ENCODE measurements at places on chromosomes 7 and 10.
A peak's percentile ranks its signal among the peaks of the same experiment; 100 is the strongest.

- DNase-seq: no peak
Observed at GRCh38 chr7:92034116-92034515, 93.5 kb downstream of the AKAP9 start.

GRCh38 chr10:48880016-48880705 is 59.5 kb downstream of the LRRC18 start:
- no peak for DNase-seq

DNA sequence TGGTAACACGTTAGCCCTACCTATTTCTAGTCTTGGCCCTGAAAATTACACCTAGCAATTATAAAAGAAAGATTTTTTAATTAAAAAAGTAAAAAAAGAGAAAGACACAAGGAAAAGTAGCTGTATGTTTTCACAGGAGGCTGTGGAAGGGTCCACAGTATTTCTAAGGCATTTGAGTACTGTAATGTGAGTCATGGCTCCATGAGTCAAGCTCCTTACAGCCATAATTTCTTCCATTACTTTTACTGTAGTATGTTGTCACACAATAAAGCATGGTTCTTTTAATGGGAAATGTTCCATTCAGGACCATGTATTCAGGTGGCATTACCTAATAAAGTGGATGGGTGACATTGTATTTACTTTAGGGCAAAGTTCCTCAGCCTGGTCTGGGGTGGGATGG is 113.4 kb downstream of the GPR37 start:
- no peak for DNase-seq

DNA sequence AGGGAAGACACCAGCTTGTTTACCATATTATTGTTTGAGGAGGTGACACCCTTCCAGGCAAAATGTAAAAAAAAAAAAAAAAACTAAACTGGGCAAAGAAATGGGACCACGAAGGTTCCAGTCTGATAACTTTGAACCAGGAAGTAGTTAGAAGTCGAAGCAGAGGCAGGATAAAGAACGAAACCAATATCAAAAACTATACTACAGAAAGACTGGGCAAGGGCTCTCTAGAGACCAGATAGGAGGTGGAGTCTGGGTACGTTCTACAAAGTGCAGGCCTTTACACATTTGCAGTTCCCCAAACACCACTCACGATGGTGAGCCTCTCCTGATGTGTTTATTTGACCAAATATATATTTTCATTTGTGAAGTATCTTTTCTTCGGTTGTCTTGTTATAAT is 125.7 kb upstream of the CDK1 start:
- no peak for DNase-seq

DNA sequence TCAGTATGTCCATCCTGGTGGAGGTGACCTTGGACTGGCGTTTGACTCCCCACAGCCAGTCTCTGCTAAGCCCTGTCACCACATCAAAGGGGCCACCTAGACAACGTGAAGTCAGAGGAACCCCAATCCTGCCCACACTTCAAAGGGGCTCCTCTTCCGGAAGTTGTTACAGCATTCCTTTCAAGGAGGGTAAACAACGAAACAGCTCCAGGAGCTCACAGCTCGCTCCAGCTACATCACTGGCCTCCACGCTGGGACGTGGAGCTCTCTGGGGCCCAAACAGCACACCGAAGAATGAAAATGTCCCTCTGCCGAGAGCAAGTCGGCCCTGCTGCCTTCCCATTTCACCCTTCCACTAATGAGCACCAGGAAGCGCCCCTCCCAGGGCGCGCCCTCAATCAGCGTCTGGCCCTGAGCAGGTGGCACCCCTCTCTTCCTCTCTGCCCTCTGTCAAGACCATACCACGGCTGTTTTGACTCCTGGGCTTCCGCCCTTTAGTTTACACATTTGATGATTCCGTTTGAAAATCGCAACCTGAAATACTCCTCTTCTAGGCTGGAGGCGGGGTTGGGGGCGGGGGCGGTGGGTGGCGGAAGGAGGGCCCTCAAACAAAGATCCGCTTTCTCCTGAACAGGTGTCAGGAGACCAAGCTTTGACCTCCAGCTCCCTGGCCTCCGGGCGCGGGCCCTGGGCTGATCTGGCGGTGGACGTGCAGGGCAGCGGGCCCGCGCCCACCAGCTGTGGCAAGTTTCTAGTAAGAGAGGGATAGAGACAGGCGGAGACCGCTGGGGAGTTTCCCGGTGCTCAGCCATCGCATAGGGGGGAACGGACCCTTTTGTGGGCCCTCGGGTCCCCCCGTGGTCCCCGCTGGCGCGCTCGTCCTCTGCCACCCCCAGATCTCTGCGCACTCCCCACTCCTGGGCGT is 53.1 kb upstream of the KDM7A start:
- DNase-seq: no peak

GRCh38 chr7:5634107-5634950 is 147.1 kb downstream of the RNF216 start:
- DNase-seq: peak; percentile 89

DNA sequence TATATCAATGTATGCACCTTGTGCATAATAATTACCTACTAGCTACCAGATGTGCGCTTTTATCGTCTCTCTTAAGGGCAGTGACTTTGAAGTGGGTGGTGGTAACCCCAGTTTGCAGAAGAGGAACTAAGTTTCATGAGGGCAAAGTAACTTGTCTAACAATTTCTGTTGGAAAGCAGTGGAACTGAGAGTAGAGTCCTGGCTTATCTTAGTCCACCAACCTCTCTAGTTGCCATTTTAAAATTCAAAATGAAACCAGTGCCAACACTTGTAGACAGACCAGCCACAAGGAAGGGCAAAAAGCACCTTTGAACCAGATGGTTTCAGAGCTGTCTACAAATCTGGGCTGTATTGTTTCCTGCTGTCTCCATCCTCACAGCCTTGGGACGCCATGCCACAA is 32.0 kb upstream of the RBM20 start:
- DNase-seq: no peak

DNA sequence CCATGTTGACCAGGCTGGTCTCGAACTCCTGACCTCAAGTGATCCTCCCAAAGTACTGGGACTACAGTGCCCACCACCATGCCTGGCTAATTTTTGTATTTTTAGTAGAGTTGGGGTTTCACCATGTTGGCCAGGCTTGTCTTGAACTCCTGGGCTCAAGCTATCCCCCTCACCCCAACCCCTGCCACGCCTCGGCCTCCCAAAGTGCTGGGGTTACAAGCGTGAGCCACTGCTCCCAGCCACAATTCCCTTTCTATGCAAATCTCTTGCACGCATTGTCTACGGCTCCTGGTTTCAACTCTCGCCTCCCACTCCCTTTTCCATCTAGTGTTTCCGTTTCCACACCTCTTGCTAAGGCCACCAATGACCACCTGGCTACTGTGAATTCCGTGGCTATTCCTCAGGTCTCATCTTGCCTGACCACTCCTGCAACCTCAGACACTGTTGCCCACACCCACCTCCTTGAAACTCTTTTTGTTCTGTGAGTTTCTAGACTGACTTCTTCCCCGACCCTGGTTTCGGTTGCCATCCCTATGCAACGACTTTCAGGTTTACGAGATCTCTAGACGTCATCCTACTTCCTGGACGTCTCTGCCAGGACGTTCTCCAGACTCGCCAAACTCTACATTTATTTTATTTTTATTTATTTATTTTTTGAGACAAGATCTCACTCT is 3.4 kb downstream of the CLDN3 start:
- no peak for DNase-seq
